ENCODE measurements at places on chromosomes 7 and 10.

- no peak for DNase-seq
These were observed 78.3 kb downstream of the GRK5 start for GRCh38 chr10:119285495-119286267.

DNA sequence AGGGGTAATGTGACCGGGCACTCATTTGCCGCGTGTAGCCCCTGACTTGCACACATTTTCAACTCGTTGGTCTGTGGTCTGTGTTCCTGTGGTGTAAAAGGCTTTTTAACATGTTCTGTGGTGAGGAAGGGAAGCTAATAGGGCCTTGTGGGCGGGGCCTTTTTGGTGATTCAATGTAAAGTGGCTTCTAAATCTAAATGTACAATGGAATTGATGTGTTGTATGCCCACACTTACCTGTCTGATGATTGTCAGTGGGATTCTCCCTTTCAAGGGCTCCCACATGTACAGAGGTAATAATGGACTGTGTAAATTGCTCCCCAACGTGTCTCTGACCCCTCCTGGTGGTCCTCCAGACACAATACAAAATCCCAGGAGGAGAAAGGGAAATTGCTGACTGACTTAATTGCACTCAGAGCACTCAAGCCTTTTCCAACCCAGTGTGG is 43.1 kb upstream of the GATAD1 start:
- no peak for DNase-seq

DNA sequence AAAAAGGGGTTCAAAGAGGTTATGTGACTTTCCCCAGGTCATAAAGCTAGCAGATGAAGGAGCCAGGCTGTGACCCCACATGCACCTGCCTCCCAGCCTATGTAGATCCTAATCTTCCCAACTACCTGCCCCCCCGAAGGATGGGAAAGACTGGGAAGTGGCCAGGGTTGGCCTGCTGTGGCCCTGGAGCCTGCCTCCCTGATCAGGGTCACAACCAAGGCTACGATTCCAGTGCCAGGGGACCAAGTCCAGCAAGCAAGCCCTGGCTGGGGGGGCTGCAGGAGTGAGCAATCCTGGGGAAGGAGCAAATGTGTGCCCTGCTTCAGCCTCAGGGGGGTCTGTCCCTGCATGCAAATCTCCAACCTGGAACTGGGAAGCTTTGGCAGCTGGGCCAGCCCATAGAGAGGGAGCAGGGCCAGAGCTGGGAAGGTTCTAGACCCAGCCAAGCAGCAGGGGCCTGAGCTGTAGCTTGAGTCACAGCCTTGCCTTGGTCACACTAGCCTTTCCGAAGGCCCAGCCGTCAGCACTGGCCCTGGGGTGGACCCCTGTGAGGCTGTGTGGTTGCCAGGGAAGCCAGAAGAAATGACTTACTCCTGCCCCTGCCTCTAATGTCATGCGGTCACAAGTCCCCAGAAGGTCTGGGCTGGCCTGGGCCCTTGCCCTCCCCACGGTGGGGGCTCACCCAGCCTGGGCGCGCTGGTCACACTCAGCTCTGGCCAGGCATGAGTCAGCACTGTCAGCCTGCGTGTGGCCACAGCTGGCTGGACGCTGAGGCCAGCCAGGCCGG is 96.4 kb upstream of the ZMIZ1 start:
- DNase-seq, result peak; percentile 79

DNA sequence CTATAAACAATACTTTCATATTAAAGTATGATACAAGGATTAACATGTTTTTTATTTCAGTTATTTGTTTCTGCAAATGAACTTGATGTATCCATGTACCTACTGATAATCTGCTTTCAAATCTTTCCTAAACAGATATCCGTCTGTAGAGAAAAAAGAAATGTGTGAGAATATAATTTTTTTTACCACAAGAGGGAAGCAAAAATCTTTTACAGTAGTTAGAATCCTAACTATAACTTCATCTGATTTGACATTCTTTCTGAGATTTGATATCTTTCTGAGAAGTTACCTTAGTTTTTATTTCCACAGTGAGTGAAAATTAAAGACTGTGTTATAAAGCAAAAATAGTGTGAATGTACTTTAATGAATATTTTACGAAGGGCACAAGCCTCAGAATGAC is 203.9 kb upstream of the PCLO start:
- no peak for DNase-seq

GRCh38 chr7:129530795-129531391 is 28.6 kb downstream of the SMKR1 start:
- DNase-seq, result peak; percentile 94

- DNase-seq, result no peak
These were observed 103.5 kb downstream of the SRI start for GRCh38 chr7:88116235-88116795.

DNA sequence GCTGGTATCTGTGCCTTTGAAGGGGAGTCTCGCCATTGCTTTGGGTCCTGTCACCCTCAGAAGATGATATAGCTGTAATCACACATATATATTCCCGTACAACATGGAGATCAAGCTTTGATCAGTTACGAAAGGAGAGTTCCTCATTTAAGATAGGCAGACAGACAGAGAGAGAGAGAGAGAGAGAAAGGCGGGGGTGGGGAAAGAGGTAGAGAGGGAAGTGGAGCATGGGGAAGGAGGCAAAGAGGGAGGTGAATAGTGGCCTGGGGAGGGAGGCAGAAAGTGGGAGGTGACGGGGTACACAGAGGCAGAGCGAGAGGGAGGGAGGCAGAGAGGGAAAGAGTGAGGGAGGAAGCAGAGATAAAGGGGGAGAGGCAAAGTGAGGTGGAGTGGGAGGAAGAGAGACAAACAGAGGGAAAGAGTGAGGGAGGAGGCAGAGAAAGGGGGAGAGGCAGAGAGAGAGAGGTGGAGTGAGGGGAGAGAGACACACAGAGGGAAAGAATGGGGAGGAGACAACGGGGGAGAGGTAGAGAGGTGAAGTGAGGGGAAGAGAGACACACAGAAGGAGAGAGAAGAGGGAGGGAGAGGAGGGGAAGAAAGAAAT is 44.6 kb upstream of the C1QL3 start:
- no peak for DNase-seq

DNA sequence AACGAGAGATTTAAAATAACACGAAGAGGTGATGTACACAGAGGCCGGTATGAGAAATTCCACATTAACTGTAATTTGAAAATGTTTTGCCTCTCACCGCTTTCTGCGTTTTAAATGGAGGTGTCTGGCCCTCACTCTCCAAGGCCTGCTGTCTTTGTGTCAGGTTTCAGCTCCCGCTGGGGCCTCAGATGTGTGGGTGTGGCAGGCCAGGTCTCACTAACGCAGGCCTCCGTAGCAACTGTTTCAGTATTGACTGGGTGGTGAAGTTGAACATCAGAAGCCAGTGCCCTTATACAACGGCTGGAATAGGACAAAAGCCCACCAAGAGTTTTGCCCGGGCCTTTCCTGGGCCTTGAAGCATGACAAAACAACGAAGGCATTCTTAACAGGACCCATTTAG is 303.1 kb downstream of the ADARB2 start:
- DNase-seq, result no peak

GRCh38 chr7:1514995-1515401 is 10.8 kb upstream of the INTS1 start:
- no peak for DNase-seq

DNA sequence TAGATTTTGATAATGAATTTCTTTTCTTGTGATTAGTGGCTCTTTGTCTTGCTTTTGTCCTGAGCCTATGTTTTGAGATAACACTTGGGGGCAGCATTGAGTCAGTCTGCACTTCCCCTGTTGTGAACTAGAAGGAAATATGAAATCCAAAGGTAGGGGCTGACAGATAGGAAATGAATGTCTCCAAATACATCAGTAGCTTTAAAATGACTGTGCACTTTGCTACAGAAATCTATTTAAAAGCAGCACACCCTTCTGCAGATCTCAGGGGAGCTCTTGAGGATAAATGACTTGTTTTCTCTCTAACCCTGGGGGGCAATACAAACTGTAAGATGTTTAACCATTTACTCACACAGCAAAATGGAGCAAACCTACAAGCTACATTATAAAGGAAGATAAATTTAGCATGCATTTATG is 176.0 kb upstream of the MYO3A start:
- peak; percentile 88 for DNase-seq

DNA sequence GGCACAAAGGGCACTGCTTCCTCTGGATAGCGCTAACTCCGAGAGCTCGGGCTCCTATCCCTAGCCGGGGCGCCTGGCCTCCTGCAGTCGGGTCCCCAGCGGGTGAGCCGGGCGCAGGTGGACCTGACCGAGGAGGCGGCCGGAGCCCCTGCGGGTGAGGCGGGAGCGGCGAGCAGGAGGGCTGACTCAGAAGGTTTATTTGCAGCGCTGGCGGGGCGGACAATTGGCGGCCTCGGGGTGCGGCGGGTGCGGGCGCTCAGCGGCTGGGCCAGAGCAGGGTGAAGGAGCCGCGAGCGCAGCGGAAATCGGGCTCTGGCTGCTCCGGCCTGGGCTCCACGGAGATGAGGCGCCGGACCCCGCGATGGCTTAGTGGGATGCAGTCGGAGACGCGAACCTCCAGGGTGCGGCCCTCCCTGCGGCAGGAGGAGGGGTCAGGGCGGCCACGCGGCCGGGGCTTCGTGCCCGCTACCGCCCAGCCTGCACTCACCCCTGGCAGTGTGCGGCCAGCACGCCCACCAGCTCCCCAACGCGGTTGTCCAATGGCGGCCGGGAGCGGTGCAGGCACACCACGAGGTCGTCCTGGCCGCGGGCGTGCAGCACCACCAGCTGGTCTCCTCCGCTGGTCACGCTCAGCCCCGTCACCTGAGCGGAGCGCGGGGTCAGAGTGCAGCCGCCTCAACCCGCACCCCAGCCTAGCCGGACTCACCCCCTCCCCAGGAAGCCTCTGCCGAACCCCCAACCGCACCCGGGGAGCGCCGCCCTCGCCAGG is 16.1 kb downstream of the MYO1G start:
- DNase-seq, result peak; percentile 77

GRCh38 chr7:232410-233248 is 40.3 kb downstream of the FAM20C start:
- no peak for DNase-seq

GRCh38 chr7:38908759-38909335 is at the start of gene VPS41:
Gene VPS41 (minus strand): TSS chr7:38909191. CDS start chr7:38909174, 17 bp downstream.
- peak; percentile 57 for DNase-seq

DNA sequence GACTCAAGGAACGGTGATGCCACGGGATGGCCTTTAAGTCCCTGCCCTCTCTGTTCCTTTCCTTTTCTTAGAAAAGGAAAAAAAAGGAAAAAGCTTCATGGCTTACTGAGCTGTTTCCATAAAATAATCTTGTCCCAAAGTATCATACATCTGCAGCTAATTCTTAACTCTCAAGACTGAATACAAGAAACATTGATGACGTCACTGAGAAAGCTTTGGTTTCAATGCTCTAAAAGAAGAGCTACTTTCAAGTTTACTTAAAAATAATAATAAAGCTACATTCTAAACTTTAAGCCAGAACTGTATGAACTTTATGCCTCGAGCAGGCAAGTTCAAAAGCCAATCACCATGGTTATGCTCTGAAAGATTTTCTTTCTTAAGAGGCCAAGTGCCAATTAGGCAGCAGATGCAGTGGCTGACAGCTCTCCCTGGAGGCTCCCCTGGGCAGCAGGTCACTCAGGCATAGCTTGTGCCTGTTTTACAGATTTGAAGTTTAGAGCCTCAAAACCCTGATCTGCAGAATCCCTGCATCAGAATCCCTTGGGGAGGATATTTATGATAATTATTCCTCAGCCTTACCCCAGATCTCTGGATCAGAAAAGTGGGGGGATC is 165.0 kb downstream of the CHN2 start:
- no peak for DNase-seq

- peak; percentile 58 for DNase-seq
These were observed 50.0 kb downstream of the SRI start for GRCh38 chr7:88169717-88170320.

DNA sequence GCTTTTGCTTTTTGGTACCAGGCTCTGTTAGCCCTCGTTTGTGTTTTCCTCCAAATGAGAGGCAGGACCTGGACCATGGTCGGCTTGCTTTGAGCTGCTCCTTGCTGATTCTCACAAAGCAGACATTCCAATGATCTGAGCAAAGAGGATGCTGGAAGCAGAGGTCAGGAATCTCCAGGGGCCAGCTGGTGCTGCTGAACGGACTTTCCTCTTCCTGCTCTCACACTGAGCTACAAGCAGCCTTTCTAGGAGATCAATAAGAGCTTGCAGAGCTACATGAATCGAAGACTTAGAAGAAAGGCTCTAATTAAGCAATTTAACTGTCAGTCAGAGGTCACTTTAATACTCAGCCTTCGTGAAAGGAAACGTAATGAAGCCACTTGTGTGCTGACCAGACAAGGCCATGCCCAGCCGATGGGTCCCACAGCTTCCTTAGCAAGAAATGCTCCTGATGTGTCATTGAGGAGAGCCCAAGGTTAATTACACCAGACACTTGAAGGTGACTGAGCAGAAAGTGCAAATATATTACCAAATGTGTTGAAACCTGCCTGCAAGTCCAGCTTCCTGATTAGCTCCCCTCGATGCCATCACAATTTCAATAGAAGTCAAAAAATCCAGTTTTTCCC is 151.3 kb upstream of the RSU1 start:
- DNase-seq, result peak; percentile 5

Data from trophoblast cell (in vitro differentiated cells and primary cell).